ENCODE measurements at places on chromosomes 7 and 10.
A peak's percentile ranks its signal among the peaks of the same experiment; 100 is the strongest.

DNA sequence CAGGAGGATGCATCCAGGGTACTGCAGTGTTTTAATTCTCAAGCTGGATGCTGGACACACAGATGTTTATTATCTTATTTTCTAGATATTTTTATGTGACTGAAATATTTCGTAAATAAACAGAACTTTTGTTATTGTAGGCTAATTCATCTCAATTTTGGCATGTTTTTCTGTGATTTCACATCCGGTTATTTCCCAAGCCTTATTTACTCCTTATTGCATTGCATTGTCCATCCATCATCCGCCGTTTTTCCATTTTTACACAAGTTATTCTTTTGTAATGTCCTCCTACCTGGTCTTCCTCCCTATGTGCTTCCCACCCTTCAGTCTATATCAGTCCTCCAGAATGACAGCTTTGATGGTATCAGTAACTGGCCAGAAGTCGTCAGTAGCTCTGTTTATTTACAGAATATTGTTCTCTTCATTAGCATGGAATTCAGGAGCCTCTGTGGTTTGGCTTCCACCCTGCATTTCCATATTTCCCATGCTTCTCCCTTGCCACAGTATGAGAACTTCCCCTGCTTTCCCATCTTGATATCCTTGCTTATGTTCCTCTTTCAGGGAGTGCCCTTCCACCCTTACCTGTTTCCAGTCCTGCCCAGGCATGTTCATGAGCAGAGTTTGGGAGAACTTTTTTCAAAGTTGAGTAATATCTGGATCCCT lies 16.1 kb downstream of the GNAI1 start:
- DNase-seq = no peak

GRCh38 chr10:101563497-101564040 lies 24.5 kb downstream of the POLL start:
- DNase-seq = no peak

GRCh38 chr7:76054123-76055120 lies 6.5 kb downstream of the MDH2 start:
- no peak for DNase-seq

- DNase-seq = peak; percentile 17
Observed at GRCh38 chr7:122887198-122887597, 938 bp upstream of the CADPS2 start.

GRCh38 chr7:418636-419280 lies 100.9 kb downstream of the PDGFA start:
- no peak for DNase-seq

DNA sequence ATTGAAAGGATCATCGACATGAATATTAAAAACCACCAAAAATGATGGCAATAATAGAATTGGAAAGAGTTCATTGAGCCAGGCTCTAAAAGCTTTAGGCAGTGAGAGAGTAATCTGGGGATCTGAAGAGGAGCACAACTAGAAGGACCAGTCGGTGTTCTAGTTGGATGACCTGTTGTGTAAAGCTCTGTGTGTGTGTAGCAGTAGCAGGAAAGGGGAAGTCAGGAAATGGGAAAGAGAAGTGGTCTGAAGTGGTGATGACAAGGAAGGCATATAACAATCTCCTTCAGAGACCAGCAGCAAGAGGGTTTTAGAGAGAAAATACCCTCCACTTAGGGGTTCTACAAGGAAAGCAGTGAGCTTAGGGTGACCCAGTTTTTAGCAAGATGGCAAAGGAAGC lies 539.2 kb downstream of the HTR7 start:
- DNase-seq = no peak

GRCh38 chr7:153022475-153023193 lies 263.1 kb downstream of the ACTR3B start:
- no peak for DNase-seq

DNA sequence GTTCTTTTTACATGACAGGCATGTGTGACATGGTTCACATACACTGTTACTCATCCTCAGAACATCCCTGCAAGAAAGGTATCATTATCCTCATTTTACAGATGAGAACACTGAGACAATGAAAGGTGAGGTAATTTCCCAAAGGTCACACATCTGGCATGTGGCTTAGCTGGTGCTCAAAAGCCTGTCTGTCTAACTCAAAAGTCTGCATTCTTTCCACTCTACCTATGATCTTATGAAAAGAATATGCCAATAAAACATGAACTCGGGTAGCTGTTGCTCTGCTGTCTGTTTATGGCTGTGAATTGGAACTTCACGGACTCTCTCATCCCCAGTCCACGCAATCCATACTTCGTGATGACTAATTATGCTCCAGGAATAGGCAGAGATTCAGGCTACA lies 79.0 kb upstream of the ODAD2 start:
- no peak for DNase-seq

GRCh38 chr10:4181081-4181480 lies 396.1 kb upstream of the KLF6 start:
- DNase-seq = peak; percentile 1

DNA sequence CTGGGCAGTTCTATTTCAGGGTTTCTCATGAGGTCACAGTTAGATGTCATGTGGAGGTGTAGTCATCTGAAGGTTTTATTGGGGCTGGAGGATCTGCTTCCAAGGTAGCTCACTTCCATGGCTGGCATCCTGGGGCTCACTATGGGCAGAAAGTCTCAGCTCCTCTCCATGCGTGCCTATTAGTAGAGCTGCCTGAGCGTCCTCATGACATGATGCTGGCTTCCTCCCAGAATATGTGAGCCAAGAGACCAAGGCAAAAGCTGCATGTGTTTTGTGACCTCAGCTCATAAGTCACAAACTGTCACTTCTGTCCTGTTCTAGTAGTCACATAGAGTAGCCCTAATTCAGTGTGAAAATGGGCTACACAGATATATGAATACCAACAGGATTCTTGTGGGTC lies 524.4 kb downstream of the SUGCT start:
- no peak for DNase-seq
